Activated T-cell treated with anti-CD3 and anti-CD28 coated beads, Interleukin-2, amount 50 U/mL, for 48 hours (primary cell): ENCODE measurements at places on chromosomes 4 and X.

- peak; percentile 25 for DNase-seq
Measured at GRCh38 chrX:66638591-66639500, at the start of gene EDA2R. EDA2R (minus strand) TSS chrX:66639078; CDS start chrX:66616020, 23,058 bp downstream.

DNA sequence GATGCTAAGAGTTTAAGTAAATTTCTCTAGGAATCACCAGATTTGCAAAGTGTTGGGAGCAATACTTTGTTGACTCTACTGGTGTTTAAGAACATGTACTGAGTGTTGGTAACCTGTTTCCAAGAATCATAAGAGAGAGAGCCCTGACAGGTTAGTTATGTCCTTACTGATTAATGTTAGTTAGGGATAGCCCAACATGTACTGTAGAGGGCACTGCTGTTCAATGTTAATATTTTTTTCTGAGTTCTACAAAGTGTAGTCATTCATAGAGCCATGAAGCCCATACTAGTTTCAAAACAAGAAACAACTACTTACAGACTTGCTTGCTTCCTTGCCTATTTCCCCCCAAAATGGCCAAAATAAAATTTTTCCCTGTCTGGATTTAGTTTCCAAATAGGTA is 11.9 kb downstream of the TMPRSS11D start:
- no peak for DNase-seq

- no peak for DNase-seq
Measured at GRCh38 chrX:130055103-130055502, 55.2 kb downstream of the ELF4 start.

DNA sequence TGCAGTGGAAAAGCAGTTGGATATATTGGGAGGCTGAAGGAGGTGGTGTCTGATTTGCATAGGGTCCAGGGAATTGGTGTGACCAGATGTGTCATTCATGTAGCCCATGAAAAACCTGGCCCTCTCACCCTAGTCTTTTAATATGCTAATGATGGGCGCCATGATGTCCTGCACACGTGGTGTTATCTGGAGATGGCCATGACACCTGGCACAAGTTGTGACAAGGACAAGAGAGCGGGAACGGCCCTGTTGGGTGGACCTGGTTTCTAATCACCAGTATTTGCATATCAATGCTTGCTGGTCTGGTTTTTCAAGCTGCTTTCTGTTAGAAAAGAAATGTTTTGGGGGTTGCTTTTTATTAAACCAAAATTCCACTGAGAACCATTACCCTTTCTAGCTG is 87.4 kb downstream of the ZXDA start:
- DNase-seq, result no peak

GRCh38 chr4:142405021-142405694 is 440.9 kb downstream of the INPP4B start:
- peak; percentile 80 for DNase-seq

DNA sequence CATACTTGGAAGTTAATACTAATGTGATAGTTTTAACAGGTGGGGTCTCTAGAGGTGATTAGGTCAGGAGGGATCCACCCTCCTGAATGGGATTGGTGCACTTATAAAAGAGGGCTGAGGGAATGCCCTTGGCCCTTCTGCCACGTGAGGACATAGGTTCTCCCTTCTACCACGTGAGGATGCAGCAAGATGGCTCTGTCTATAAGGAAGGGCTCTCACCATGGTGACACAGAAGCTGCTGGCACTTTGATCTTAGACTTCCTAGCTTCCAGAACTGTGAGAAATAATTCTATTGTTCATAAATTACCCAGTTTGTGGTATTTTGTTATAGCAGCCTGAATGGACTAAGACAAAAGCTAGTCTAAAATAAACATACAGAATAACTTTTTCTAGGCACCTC is 1.0 kb downstream of the AADAT start:
- DNase-seq, result no peak

DNA sequence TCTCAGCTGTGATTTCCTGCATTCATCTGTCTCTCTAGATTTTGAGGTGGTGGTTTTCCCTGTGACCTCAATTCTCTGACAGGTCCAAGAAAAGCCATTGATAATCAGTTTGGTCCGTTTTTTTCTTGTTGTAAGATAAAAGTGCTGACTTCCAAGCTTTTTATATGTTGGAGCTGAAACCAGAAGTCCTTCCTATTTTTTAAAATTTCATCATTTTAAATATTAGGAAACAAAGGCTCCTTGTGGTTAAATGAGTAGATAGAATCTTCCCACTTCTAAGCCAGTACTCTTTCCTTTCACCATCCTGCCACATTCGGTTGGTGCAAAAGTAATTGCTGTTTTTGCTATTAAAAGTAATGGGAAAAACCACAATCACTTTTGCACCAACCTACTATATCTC is 18.3 kb downstream of the RNF175 start:
- DNase-seq, result no peak

- no peak for DNase-seq
Measured at GRCh38 chr4:72743078-72743477, 174.1 kb upstream of the ADAMTS3 start.

- DNase-seq, result no peak
Measured at GRCh38 chr4:149785696-149786431, 29.8 kb downstream of the IQCM start.

GRCh38 chr4:5974321-5974720 is 43.9 kb downstream of the C4orf50 start:
- no peak for DNase-seq

DNA sequence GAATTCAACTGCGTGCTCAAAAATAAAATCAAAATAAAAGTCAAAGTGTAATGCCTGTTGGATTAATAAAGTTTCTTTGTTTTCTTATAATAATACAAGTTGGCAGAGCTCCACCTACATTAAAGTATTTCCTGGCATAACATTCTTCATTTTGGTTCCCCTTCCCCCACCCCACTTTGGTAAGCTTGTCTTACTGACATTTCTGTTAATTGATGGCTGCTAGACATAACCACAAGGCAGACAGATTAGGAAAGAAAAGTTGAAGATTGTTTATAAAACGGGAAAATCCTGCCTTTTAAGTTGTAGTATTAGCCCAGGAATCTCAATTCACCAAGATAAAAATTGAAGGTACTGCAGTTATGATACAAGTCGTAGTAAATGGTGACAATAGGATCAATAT is 246.5 kb upstream of the RPS6KA3 start:
- no peak for DNase-seq

DNA sequence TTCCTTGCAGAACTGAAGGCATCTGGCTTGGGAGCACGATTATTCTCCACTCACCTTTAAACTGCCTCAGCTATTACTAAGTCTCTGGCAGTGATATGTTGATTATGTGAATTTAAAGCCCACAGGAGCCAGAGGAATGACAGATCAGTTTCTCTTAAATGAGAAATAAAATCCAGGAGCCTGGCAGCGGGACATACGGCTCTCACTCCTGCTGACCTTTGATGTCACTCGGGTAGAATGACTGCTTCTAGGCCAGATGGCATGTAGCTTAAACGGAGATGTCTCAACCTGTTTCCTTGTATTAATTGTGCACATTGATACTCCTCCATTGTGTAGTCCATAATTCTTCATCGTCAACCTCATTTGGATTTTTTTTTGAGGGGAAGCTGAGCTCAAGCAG is 4.0 kb upstream of the CBLL2 start:
- DNase-seq, result no peak

GRCh38 chrX:11530621-11531020 is 135.1 kb downstream of the ARHGAP6 start:
- no peak for DNase-seq

- no peak for DNase-seq
Measured at GRCh38 chr4:26135331-26135730, 185.5 kb upstream of the RBPJ start.

DNA sequence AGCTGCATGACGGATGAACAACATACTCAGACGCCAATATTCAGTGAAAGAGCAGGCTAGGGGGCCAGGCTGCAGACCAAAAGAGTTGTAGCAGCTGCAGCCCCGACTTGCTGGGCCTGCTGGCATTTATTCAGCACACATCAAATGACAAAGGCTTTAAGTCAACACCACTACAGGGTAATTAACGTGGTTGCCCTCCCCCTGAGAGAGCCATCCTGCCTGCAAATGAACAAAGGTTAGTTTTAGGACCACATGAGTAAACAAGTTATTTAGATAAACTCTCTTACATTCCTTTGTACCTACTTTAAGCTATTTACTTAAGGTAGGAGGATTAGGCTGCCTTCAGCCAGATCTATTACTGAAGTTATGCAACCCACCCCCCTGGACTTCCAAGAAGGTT is 1329.1 kb downstream of the PCDH18 start:
- DNase-seq, result no peak

DNA sequence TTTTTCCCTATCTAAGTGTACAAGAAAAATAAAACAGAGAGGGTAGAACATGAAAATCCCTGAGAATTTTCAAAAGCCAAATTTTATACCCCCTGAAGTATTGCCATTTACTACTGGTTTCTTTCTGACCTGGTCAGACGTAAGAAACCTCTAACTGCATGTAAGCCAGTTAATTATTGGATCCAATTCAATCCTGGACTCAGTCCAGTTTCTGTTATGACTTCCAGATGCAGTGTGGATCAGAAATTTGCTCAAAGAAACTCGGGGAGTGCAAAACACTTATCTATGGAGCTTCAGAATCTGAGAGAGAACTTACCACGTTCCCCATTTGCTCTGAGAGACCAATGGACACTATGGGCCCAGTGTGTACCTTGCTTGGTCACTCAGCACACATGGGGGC is 383.5 kb downstream of the KLHL4 start:
- DNase-seq, result no peak

DNA sequence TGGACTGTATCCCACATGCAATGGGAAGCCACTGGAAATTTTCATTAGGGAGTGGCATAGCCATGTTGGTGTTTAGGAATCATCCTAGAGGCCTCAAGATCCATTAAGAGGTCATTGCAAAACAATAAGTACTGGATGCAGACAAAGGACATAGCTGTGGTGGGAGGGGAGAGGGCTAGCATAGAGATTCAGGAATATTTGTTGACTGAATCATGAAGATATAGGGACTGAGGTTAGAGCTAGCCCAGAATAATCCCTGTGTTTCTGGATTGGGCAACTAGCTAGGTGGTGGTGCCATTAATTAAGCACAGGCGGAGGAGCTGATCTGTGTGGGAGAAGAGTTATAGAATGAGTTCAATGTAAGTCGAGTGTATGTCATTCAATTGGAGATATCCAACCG is 135.0 kb downstream of the RAB28 start:
- no peak for DNase-seq

DNA sequence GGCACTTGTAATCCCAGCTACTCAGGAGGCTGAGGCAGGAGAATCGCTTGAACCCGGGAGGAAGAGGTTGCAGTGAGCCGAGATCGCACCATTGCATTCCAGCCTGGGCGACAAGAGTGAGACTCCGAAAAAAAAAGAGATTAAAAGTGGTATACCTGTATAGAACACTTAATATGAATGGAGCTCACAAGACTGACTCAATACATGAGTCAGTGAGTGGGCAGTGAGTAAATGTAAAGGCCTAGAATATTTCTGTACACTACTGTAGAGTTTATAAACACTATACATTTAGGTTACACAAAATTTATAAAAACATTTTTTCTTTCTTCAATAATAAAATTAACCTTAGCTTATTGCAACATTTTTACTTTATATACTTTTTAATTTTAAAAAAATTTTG is 93.8 kb downstream of the CENPC start:
- no peak for DNase-seq

- DNase-seq, result no peak
Measured at GRCh38 chr4:2044119-2044485, 15.0 kb upstream of the NAT8L start.

DNA sequence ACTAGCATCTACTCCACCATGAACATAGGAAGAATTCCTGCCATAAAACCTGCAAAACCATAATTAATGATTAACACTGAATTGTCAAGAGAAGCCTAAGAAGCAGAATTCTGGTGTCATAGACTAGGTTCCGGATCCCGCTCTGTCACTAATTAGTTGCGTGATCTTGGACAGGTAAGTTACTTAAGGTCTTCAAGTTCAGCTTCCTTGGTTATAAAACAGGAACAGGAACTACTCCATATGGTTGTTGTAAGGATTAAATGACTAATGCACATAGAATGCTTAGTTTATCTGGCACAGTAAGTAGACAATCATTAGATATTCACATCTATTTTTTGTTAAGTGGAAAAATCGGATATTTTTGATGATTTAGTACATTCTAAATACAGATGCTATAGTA is 14.3 kb downstream of the G3BP2 start:
- DNase-seq, result no peak

DNA sequence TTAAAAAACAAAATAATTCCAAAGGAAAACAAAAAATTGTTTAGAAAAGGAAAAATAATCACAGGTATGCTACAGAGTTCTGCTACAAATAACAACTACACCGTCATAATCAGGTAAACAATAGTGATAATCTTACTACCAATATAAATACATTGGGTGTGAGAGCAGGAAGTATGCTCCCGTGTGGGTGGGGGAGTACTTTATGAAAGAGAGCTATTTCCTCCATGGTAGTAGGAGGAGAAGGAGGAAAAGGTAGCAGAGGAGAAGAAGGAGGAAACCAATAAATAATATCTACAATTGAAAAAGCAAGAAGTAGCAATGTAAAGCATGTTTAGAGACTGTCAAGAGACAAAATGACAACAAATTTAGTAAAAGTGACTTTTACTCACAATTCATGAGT is 35.1 kb downstream of the TEC start:
- no peak for DNase-seq

GRCh38 chr4:94642561-94642866 is 115.2 kb upstream of the BMPR1B start:
- no peak for DNase-seq

GRCh38 chr4:157994863-157995262 is 178.0 kb downstream of the GASK1B start:
- no peak for DNase-seq

- DNase-seq, result no peak
Measured at GRCh38 chr4:31474221-31474620, 754.1 kb downstream of the PCDH7 start.

DNA sequence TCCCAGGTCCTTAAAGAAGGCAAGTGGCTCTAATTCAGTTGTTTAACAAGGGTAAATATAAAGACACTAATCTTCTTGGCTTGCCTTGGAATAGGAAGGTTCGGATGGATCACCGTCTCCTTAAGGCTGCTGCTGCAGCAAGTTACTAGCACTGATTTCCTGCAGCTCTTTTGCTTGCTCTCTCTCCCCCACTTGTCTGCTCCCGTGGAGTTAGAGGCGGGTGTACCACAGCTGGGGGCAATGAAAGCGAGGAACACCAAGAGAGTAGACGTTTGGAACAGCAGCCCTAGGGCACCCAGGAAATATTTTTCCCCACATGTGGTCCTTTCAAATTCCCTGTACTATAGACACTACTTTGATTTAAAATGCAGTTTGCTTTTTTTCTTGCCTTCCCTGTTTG is 202.2 kb downstream of the SH2D1A start:
- no peak for DNase-seq

DNA sequence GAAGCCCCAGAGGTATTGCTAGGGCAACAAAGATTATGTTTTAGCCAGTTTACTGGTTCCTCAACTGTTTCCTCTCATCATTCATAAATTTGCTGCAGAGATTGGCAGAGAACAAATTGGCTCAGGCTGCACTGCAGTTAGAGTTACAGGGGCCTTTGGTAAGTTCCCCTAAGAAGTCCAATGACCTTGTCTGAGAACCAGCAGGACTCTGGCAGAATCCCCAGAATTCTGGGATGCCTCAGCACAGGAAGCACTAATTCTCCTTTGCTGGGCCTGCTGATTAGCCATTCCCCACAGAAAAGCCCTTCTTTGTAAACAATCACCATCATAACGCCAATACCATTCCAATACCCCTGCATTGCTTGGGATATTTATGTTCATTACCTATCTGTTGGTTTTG is 151.3 kb downstream of the USP46 start:
- DNase-seq, result no peak

GRCh38 chr4:137541876-137542646 is 9.8 kb upstream of the PCDH18 start:
- DNase-seq, result no peak
